ENCODE measurements at places on chromosomes 7 and 10. TPM values are rescaled to one million over a fixed set of nuclear protein-coding genes. Genes with fewer than 3 reads are reported as not detected.

Gene ZNF783
- 11.8 TPM for total RNA-seq

Gene DMBT1
- under 0.01 TPM for total RNA-seq

Gene GPRIN2
- 0.13 TPM for total RNA-seq

Gene ZRANB1
- total RNA-seq, result 24.7 TPM

Gene GNGT1
- not detected for total RNA-seq

Gene TMEM229A
- not detected for total RNA-seq

Gene PLEKHS1
- 0.04 TPM for total RNA-seq

Gene OR13A1
- not detected for total RNA-seq

Gene MAGI2
- 6.0 TPM for total RNA-seq

Gene AGBL3
- 2.2 TPM for total RNA-seq

Gene CRYGN
- 0.09 TPM for total RNA-seq

Gene TMEM196
- 0.04 TPM for total RNA-seq

Gene CLEC5A
- total RNA-seq, result 0.13 TPM

Gene PPP1R3C
- total RNA-seq, result 166 TPM

Gene ZWINT
- 18.4 TPM for total RNA-seq

Gene HSPA12A
- total RNA-seq, result 6.3 TPM

Gene ATG9B
- total RNA-seq, result 0.22 TPM

Gene TBX20
- total RNA-seq, result not detected

Gene HPSE2
- 0.04 TPM for total RNA-seq

Gene JAZF1
- 12.7 TPM for total RNA-seq

Measured in muscle of leg (tissue), 16 donors.